ENCODE measurements at places on chromosomes 2 and 18.

GRCh38 chr2:1489486-1489885, 76.2 kb downstream of the TPO start:
- DNase-seq = no peak

- DNase-seq = no peak
Observed at GRCh38 chr2:173323371-173323770, 31.3 kb upstream of the CDCA7 start.

GRCh38 chr2:54387059-54387991, 68.8 kb upstream of the SPTBN1 start:
- DNase-seq = no peak

- no peak for DNase-seq
Observed at GRCh38 chr2:85230679-85231467, 96.9 kb downstream of the TGOLN2 start.

- no peak for DNase-seq
Observed at GRCh38 chr2:27431395-27431794, 3.0 kb downstream of the NRBP1 start.

DNA sequence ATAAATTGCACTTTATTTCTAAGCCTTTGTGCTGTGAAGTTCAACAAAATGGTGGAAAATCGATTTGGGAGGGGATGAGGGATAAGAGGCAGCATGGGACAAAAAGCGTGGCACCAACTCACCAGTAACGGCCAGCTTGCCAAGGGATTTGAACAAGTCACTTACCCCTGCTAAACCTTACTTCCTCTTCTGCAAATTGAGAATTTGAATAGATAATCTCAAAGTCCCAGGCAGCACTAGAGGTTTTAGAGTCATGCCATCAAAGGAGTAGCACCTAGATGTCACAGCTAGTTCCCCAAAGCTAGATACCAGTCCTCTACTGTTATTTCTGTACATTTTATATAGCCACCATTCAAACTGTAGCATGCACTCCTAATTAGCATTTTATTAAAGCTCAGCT, 83.7 kb upstream of the VRK2 start:
- no peak for DNase-seq

DNA sequence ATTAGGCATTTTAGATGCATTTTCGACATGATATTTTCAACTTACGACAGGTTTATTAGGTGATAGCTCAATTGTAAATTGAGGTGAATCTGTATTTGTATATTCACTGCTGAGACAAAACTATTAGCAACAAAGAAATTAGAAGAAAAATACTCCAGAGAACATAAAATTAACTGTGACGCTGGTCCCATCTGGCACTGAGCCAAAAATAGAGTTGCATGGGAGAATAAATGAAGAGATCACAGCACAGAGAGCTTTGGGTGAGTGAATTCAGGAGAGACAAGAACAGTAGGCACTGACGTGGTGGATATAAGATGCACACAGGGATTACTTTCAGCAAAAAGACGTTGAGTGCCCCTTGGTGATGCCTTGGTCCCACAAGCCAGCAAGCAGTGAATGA, 306.2 kb upstream of the RAB6C start:
- no peak for DNase-seq

- DNase-seq = no peak
Observed at GRCh38 chr2:26455670-26456439, 22.1 kb downstream of the OTOF start.

- DNase-seq = no peak
Observed at GRCh38 chr2:67566285-67566684, 169.2 kb downstream of the ETAA1 start.

DNA sequence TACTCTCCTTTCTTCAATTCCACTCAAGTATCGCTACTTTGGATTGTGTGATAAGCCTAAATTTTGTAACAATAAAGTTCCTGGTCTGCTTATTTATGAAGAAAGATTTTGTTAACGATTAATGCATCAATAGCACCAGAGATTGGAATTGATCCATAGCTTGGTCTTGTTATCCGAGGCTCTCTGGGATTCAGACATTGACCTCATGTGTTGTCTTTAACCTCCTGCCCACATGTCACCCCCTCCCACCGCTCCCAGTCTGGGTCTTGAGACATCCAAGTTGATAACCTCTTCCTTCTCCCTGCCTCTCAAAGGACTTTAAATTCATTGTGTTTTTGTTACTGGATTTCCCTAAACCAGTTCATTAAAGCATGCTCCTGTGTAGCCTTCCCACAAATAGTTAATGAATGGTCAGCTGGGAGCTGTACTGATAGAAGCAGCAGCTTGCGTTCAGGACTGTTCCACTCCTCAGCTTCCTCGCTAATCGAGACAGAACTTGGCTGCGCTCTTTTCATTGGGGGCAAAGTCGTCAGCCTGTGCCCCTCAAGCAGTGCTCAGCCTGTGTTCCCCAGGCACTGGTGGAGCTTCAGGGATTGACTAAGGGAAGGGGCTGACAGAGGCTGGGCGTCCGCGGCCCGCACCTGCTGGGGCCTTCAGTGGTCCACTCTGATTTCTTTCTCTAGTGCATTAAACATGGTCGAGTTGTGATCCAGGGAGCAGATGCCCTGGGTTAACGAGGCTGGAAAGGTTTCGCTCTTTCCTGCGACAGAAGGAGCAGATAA, 18.9 kb downstream of the ASB1 start:
- DNase-seq = no peak

- no peak for DNase-seq
Observed at GRCh38 chr2:68784915-68785314, 50.3 kb downstream of the ARHGAP25 start.

GRCh38 chr2:129857200-129857599, 122.3 kb upstream of the RAB6C start:
- no peak for DNase-seq

DNA sequence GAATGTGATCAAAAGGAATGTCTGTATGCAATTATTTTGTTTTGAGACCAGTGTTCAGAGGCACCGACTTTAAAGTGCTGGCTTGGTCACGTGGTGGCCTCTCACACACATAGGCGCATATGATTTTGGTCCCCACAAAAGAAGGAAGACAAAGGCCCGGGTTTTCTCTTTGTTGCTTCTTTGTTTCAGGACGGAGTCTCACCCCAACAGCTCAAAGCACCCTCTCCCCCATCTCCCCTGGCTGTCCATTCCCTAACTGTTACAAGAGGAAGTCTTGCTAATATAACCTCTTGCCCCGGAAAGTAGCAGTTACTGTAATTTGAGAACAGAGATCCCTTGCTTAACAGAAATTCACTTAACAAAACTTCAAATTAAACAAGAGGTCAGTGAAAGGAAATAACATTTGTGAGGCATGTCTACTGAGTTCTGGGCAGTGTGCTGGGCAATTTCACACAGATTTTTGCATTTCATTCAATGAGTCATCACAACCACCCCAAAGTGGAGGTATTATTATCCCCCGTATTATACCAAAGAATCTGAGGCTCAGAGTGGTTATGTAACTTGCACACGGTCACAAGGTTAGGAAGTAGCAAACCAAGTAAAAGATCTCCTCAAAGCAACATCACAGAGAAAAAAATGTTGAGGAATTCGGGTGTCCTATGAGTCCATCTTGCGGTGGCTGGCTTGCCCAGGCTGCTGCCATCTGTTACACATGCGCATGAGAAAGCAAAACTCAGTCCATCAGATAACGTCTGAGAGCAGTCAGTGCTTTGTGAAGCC, 75.8 kb downstream of the SDC1 start:
- no peak for DNase-seq

GRCh38 chr18:49904871-49905555, 91.7 kb upstream of the ACAA2 start:
- no peak for DNase-seq

DNA sequence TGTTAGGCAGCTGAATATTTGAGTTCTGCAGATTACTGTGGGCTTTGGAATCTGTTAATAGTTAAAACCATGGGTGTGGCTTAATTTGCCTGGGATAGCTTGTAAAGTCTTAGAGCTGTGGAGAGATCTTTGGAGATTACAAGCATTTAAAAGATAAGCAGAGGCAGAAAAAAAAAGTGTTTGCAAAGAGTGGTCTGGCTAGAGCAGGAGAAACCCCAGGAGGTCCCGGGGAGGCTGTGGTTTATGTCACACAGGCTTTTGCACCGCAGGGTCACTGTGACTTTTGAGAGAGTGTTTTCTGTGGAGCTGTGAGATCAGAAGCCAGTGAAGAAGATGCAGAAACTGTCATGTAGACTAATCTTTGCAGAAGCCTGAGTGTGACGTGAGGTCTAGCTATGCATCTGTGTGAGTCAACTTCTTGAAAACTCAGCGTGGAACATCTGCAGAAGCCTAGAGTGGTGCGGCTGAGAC, 49.0 kb downstream of the SETBP1 start:
- DNase-seq = peak; percentile 7

GRCh38 chr2:215791481-215791937, 221.8 kb downstream of the MREG start:
- no peak for DNase-seq

GRCh38 chr2:57728691-57729090, 317.9 kb upstream of the VRK2 start:
- no peak for DNase-seq

DNA sequence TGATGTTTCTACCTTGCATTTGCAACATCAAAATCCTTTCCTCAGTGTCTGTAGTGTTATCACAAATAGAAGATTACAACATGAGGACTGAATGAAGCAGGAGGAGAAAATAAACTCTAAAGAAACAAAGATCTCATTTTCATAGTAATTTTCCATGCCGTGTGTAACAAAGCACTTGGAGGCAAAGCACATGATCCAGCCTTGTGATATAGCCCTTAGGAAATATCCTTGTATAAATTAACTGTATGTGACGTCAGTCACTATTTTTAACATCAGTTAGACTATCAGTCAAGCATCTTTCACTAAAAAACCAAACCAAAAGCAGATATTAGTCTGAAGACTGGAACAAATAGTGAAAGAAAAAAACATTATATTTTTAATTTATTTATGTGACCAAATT, 492.1 kb upstream of the CNTNAP5 start:
- DNase-seq = no peak

- DNase-seq = no peak
Observed at GRCh38 chr2:240992572-240993291, 5.7 kb upstream of the SNED1 start.

DNA sequence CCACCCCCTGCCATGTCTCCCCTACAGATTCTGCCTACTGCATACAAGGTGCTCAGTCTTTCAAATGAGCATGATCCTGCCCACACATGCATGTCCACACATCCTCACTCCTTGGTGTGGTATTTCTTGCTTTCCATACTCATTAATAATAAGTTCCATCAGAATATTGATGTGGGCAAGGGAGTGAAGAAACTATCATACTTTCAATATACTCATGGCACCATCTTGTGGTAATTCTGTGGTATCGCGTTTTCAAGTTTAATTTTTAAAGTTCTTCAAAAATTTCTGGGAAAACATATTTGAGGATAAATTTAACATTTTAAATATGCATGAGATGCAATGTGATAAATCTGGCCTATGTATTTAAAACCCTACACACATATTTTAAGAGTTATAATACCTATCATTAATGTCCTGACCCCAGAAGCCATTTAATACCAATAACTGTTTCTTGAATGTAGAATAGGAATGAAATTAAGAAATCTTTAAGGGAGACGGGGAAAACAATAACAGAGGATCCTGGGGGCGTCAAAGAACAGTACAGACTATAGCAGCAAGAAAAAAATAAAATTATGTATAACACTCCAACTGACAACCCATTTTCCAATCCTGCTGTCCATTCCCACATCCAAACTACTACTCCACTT, 110.1 kb downstream of the ZNF385B start:
- no peak for DNase-seq

DNA sequence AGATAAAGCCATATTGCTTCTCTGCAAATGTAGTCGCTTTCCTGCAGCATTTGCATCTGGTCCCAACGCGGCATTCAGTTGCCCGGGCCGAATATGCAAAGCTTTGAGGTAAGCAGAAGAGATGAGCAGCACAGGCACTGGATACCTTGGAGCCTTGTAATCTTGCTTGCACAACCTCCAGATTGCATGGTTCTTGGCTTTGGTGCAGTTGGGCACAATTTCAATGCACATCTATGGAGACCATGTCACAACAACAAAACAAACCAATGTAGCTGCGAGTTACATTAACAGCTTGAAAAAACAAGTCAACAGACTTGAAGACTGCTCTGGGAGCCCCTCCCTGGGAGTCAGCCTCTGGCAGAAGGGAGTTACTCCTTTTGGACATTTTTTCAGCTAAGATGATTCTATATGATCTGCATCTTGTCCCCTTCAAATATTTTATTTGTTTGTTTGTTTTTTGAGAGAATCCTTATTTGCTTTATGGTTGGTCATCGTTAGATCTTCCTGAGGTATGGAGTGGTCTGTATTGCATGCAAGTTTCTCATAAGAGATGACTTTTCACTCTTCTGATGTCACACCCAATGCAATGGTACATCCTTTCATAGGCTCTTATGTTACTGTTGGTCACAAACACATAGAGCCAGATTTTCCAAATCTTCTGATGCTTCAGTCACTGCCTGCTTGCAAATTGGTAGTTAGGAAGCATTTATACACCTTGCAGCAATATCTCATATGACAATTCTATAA, 113.5 kb downstream of the EFEMP1 start:
- no peak for DNase-seq

- DNase-seq = peak; percentile 49
Observed at GRCh38 chr18:77131100-77131651, 1.4 kb downstream of the MBP start.

- DNase-seq = no peak
Observed at GRCh38 chr18:74836296-74837139, 238.8 kb downstream of the ZNF407 start.

GRCh38 chr2:195633974-195634373, 23.1 kb upstream of the SLC39A10 start:
- no peak for DNase-seq

DNA sequence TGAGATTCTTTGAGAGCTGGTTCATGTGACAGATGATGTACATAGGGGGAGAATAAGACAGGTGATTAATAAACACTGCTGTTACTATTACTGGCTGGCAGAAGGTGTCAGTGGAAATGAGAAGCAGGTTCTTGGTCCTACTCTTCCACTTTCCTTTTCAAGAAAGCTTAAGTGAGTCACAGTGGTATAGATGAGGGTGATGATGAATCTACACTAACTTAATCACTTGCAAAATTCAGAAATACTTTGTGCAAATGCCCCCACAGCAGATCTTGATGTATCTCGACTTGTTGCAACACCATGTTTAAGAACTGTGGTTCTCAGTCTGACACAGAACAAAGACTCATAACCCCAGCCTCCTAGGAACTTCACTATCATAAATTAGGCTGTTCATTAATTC, 35.9 kb upstream of the MGAT5 start:
- DNase-seq = peak; percentile 21

- DNase-seq = no peak
Observed at GRCh38 chr18:55699233-55699765, 111.3 kb upstream of the TCF4 start.

All from stimulated activated CD4-positive, alpha-beta T cell treated with anti-CD3 and anti-CD28 coated beads, Interleukin-1b, Interleukin-23, amount 100 ng/mL, for 4 hours (primary cell).